CD4-positive, alpha-beta T cell treated with Interleukin-15 for 1 hour (primary cell): ENCODE measurements at places on chromosomes 1 and 21.

GRCh38 chr1:10415211-10415930, 14.9 kb upstream of the CENPS start:
- peak; percentile 39 for DNase-seq

DNA sequence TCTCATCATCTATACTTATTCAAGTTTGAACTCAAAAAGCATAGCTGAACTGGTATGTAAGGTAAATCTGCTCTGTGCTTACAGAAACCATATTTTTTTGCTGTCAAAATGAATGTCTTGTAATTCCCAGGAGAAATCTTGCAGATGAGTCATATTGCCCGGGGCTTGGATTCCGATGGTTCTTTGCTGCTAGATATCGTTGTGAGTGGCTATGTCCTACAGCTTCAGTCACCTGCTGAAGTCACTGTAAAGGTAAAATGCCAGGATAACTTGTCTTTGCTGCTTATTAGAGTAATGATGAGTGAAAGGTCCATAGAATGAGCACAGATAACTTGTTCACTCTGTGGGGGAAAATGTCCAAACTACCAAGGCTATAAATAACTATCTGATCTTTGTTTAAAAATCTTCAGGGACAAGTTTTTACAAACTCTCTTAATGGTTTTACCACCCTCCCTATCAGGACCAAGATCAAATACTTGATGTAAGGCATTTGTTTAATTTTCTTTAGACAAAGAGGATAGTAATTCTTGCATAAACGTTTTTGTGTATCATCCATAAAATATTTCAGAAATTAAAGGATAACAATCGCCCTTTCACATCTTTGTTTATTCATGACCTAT, 222.3 kb downstream of the TPR start:
- DNase-seq: no peak

GRCh38 chr1:20187813-20188454, 1.6 kb upstream of the PLA2G2C start:
- no peak for DNase-seq

DNA sequence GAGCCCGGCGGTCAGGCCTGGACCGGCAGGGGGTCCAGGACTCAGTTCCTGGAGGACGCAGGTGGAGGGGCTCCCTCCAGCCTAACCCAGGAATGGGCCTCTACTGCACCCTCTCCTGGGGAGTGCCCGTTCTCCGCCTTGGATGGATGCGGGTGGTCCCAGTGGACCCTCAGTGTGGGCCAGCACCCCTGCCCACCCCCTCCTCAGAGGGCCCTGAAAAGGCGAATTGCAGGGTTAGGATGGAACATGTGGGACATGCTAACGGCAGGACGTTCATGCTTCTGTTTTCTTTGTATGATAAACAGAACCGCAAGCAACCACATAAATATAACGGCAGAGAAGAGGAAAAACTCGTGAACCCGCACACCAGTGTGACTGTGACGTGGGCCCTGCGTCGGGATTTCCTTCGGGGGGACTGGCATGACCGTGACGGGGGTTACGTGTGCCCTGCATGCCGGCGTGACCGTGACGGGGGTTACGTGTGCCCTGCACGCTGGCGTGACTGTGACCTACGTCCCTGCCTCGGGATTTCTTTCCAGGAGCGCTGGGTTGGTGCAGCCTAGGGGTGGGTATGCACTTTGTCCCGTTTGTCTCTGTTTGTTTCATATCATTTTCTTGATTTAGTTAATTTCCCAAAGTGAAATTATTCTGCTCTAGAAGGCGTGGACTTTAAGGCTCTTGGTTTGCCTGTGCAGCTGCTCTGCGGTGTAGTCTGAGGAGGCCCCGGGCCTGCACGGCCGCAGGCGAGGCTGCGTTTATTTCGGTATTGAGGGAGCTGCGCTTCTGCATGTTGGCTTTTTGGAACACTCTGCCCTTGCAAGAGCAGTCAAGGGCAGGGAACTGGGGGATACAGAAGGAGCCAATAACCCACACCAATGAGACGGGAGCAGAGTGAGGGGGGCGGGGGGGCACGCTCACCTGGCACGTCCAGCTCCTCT, 3.1 kb downstream of the FTCD start:
- peak; percentile 13 for DNase-seq

GRCh38 chr1:35714921-35715567, 3.6 kb downstream of the C1orf216 start:
- DNase-seq: no peak

DNA sequence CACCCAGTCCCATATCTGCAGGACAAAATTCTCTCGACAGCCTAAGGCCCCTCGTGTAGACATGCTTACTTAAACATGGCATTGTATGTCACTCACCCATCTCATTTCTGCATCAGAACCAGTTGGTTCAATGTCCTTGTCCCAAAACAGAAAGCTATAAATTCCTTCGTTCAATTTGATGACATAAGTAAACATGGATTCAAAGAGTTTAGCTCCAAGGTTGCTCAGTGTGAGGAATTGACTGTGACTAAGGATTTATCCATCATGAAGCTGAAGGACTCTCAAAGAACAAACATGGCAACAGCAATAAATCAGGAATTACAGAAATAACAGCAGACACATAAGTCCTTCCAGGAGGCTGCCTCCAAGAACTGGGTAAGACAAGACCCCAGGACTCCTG, 237.2 kb downstream of the TOMM20 start:
- DNase-seq: no peak

DNA sequence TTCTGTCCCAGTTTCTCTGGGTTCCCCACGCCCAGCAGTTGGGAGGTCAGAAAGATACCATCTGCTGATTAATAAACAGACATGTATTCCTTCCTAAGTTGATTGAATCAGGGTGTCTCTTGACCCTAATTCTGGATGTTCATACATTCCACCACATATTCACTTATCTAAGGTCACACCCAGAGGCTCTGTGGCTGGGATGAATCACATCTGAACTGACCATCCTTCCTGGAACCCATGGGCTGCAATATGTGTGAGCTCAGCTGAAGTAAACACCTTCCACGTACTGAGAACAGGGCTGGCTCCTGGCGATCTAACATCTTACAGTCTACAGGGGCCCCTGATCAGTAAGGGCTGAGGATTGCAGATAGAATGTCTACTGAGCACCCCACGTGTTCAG, 20.5 kb upstream of the TRABD2B start:
- no peak for DNase-seq

DNA sequence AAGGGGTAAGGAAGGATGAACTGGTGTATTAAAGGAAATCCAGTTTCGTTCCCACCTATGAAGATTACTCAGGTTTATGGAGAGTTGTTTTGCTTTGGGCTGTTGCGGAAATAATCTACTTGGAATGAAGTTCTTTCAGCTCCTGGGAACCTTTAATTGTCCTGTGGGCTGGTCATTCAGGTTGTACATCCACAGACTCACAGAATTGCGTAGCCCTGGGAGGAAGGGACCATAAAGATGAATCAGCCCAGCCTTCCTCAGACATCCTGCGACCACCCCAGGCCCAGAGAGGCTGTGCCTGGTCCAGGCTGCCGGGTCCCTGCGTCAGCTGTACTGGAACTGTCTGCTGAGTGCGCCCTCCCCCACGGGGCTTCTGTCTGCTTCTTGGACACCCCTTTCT, 72.7 kb downstream of the GALNT2 start:
- DNase-seq: no peak

DNA sequence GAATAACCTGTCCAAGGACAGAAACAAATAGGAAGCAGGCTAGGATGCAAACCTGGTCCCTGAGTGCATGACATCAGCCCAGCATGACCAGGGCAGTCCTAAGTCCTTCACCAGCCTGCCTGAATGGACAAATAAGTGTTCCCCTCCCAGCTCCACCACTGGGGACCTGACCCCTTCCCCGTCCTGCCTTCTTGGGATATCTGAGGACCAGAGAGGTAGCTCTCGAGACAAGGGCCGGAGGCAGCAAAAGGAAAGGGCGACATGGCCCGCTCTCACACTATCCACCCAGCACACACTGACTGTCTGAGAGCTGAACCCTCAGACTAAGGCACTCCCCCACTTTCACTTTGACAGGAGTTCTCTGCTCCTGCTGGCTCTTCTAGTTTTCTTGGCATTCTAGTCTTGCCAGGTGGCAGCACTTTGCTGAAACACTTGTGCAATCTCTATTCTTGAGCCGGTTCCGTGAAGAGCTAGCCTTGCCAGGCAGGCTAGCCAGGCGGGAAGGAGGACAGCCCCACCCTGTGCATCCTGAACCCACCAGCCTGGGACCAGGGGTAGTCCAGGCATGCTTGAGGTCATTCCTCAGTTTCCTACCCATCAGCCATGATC, 251.1 kb upstream of the RAB4A start:
- no peak for DNase-seq
